ENCODE measurements at places on chromosomes 11 and 22.

GRCh38 chr11:87228820-87229219, 191.1 kb downstream of the TMEM135 start:
- no peak for DNase-seq

DNA sequence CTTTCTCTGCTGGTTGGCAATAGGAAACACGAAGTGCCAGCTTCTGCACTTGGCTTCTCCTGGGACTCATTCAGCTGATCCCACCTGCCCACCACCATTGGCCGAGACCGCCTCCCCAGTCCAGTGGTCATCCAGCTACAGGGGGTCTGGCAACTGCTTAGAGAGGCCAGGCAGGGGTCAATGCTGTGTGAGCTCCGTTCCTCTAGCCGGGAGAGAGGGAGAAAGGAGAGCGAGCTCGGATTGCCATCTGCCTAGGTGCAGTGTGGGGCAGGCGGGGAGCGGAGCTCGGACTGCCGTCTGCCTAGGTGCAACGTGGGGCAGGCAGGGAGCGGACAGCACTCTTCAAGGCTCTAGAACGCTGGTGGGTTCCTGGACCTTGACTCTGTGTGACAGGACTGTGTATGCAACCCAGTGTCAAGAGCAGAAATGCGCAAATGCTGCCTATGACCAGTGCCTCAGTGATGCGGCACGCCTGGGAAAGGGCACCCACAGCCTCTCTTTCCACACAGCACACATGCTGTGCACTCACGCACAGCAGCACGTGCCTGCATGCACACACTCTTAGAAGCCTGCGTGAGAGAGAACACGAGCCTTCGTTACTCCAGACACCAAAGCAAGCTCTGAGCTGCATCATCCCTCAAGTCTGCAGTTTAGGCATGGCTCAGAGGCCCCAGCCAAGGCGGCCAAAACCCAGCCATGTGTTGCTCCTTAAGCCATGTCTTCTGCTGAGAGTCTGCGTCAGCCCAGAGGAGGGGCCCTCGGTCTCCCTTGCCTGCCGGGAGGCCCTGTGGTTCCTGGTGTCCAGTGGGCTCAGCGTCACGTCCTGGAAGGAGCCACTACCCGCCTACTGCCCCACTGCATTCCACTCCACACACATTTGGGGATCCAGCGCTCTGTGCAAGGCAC, 26.8 kb upstream of the JAM3 start:
- no peak for DNase-seq

GRCh38 chr11:14445542-14446530, 53.8 kb downstream of the COPB1 start:
- no peak for DNase-seq

DNA sequence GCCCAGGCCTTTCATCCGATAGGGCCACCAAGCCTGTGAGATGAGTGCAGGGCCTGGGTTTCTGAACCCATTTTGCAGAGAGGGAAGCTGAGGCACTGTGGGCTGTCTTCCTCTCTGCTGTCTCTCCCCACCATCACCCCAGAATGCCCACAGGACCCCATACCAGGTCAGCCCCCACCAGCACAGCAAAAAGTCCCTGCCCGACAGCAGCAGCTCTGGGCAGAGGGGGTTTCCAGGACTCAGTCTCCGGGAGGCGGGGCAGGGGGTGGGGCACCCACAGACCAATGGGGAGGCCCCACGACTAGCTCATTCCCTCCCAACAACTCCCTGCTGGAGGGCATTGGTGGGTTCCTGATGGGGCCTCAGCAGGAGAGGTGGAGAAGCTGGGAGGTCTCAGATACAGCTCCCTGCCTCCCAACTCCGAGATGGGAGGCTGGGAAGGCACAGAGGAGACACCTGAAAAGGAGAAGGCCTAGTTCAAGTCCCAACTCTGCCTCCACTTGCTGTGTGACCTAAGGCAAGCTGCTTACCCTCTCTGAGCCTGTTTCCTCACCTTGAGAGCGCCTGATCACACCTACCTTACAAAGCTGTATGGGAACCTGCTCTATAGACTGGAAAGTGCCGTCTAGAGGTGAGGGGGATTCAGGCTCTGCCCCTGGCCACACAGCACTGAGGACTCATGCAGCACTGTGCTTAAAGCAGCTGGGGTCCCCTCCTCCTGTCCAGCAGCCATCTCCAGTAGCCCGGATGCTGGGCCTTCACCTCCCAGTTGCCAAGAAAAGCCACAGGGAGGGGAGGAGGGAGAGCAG, 3.5 kb downstream of the CBX7 start:
- DNase-seq: peak; percentile 61

- DNase-seq: no peak
These were observed 44.5 kb downstream of the BCR start for GRCh38 chr22:23224846-23225245.

- DNase-seq: no peak
These were observed 17.9 kb upstream of the POGLUT3 start for GRCh38 chr11:108516125-108516524.

- DNase-seq: no peak
These were observed 854.1 kb downstream of the TBC1D22A start for GRCh38 chr22:47616396-47617020.

DNA sequence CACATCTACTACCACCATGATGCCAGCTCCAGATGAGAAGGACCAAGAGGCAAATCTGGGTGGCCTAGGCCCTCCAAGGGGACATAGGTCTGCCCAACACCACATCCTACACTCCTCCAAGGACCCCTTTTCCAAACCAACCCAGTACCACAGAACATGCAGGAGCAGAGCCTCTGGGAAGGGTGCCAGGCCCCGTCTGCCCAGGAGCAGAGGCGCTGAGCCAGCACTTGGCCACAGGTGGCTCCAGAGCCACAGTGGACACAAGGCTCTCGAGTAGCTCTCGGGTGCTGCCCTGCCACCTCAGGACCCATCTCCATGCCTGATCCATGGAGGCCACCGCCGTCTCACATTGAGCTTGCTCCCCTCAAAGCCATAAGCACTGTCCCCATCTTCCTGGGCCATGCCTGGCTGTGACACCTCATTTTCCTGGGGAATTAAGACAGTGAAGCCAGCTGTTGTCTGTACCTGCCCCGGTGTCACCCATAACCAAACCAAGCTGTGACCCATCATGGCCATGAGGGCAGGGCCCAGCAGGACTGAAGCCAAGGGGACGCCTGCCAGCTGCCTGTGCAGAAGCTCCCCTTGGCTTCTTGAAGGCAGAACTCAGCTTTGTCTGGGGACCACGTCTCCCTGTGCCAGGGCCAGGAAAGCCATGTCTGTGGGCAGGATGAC, 7.4 kb downstream of the MOB2 start:
- no peak for DNase-seq

DNA sequence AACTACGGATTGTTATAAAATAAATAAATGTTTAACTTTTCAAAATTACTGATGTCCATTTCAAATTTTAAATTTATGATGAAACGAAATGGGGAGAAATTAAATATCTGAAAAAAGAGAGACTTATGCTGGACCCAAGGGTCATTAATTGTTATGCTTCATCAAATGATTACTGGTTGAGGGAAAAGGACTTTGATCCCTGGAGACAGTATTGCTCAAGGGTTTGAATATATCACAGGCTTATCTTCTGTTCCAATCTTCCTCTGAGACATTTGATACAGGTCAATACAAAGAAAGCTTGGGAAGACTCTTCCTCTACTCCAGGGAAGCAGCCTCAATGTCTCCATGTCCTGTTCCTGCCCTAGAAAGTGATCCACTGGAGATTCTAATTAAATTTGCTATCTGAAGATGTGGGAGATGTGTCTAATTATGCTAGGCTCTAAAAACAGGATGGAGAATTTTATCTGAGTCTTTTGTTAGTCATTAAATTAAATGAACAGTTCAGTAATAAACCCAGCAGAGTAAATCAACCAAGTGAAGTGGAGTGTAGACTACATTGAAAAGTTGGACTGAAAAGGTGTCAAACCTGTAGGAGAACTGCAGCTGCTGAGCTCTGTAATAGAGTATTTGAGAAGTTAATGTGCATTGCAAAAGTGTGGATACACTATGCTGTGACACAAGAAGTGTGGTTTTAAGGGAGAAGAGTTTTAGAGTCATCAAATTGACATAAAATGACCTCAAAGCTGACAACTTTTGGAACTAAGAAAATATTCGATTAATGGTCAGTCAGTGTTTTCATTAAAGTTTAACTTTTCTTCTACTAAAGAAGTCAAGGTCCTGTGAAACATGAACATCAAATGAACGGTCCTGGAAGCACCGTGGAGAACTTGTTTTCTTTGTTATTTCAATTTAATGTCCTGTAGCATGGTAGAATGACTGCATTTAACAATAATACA, 623.7 kb upstream of the CCDC90B start:
- DNase-seq: no peak

DNA sequence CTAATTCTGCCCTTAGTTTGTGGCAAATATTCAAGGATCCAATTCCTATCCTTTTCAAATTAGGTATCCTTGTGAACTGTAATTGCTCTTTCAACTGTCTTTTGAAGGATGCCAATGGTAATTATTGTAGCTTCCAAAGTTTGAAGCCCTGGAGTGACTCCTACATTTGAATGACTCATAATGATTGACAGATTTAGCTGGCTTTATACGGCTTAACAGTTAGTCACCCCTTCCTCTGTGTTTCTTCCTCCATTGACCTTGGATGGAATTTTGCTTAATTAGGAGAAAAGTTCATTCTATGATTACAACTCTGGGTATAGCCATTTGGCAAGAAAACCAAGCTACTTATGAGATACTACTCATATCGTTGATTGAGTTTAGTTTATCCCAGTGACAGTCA, 639.3 kb upstream of the KIRREL3 start:
- DNase-seq: no peak

DNA sequence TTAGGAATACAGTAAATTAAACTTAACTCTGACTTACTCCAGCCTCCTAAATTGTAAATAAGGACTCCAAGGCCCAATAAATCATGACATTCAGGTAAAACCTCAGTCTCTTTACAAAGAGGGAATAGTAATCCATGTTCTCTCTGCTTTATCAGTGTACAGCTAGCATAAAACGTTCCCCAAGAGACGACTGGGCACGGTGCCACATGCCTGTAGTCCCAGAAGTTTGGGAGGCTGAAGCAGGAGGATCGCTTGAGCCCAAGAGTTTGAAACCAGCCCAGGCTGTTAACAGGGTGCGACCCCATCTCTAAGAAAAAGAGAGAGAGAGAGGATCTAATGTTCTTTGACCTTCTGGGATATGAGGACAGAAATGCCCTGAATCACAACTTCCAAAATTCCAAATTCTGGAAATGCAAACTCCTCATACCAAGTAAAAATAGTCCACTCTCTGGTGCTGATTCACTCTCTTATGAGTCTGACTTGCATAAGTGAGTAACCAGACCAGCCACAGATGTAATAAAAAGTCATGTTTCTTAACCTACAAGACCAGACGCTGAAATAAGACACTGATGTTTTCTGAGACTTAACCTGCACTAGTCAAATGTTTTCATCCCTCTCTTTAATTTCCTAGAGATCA, 25.5 kb downstream of the NNMT start:
- DNase-seq: no peak

GRCh38 chr22:47393191-47393590, 630.7 kb downstream of the TBC1D22A start:
- no peak for DNase-seq
